ENCODE measurements at places on chromosomes 7 and 10. TPM values are rescaled to one million over a fixed set of nuclear protein-coding genes. Genes with fewer than 3 reads are reported as not detected.

The PRKG1 gene
- 2.3 TPM for total RNA-seq

The ARID5B gene
- total RNA-seq, result 12.2 TPM

The HPSE2 gene
- not detected for total RNA-seq

The RASA4B gene
- total RNA-seq, result 0.85 TPM

The PLXDC2 gene
- 7.8 TPM for total RNA-seq

The DKK1 gene
- 2.7 TPM for total RNA-seq

The CFAP43 gene
- total RNA-seq, result 4.7 TPM

The PROSER2 gene
- 84.9 TPM for total RNA-seq

The TMEM196 gene
- total RNA-seq, result 0.17 TPM

The IL2RA gene
- total RNA-seq, result not detected

The GPR26 gene
- total RNA-seq, result not detected

The CPEB3 gene
- total RNA-seq, result 1.8 TPM

The ADAP1 gene
- total RNA-seq, result 4.8 TPM

The VGF gene
- total RNA-seq, result 1.2 TPM

The UNCX gene
- not detected for total RNA-seq

The LRGUK gene
- 0.94 TPM for total RNA-seq

The TFPI2 gene
- 65.1 TPM for total RNA-seq

The PPP1R3C gene
- 39.4 TPM for total RNA-seq

The MET gene
- 255 TPM for total RNA-seq

The LIPF gene
- total RNA-seq, result not detected
